ENCODE measurements at places on chromosomes 12 and 14. TPM values are rescaled to one million over a fixed set of nuclear protein-coding genes. Genes with fewer than 3 reads are reported as not detected.

NEDD8 gene
- total RNA-seq = 222 TPM

PRPH gene
- total RNA-seq = not detected

MARS1 gene
- total RNA-seq = 291 TPM

POTEM gene
- total RNA-seq = not detected

P2RX2 gene
- not detected for total RNA-seq

AICDA gene
- total RNA-seq = not detected
